ENCODE measurements at places on chromosomes 7 and 10. TPM values are rescaled to one million over a fixed set of nuclear protein-coding genes. Genes with fewer than 3 reads are reported as not detected.

GRCh38 chr10:11338160-11338844, 273.1 kb downstream of the USP6NL start:
- DNase-seq = no peak
- no peaks in the 10 kb centered on the region for H3K27me3 ChIP-seq
- H3K27ac ChIP-seq = no peak overlapping the region
- H3K4me1 ChIP-seq = no peaks in the 10 kb centered on the region
- no peak overlapping the region for H3K4me3 ChIP-seq

DNA sequence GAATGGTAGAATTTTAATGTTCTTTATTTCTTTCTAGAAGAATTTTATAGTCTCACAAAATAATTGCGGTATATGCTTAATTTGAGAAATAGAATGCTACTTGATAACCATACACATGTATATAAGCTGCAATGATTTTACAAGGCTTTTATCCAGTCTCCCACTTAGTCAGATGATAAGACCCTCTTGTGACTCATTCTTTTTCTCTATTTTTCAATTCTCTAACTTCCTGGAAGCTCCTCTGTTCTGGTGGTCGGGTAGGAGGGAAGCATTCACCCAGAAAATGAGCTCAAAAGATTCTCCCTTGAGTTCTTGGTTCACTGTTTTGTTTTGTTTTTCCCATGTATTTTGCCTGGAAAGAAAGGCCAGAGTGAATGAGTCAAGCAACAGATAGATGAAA, 546.6 kb downstream of the INHBA start:
- no peak overlapping the region for H3K27ac ChIP-seq
- no peaks in the 10 kb centered on the region for H3K4me1 ChIP-seq
- H3K27me3 ChIP-seq = no peaks in the 10 kb centered on the region
- no peak overlapping the region for H3K4me3 ChIP-seq
- no peak for DNase-seq

DNA sequence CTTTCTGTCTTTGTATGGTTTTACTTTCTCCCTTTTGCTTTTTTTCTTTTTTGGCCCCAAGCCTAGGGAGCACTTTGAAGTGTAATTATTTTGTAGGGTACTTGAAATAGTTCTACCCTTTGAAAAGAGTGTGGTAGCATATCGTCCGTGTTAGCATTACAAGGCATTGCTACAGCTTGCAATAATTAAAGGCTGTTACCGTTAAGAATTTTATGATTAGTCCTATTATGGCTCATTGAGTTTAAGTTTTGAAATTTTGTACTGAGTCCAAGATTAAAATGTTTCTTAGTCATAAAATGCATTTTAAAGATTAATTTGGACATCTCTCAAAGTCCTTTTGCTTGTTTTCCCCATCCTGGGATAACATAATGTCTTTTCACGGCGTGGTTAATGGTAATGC, 490.0 kb upstream of the LRRN3 start:
- H3K27ac ChIP-seq = no peak overlapping the region
- no peak for DNase-seq
- H3K4me3 ChIP-seq = no peak overlapping the region
- H3K4me1 ChIP-seq = no peaks in the 10 kb centered on the region
- H3K27me3 ChIP-seq = no peaks in the 10 kb centered on the region
- H3K36me3 ChIP-seq = no peaks in the 10 kb centered on the region

DNA sequence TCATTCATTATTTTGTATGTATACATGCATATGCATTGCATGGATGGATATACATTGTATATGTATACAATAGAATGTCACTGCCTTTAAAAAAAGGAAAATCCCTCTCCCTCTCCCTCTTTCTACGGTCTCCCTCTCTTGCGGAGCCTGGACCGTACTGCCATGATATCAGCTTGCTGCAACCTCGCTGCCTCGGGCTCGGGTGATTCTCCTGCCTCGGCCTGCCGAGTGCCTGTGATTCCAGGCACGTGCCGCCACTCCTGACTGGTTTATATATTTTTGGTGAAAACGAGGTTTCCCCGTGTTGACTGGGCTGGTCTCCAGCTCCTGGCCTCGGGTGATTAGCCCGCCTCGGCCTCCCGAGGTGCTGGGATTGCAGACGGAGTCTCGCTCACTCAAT, 24.4 kb downstream of the IPMK start:
- DNase-seq = no peak
- no peaks in the 10 kb centered on the region for H3K27me3 ChIP-seq
- no peak overlapping the region for H3K27ac ChIP-seq
- H3K4me3 ChIP-seq = no peak overlapping the region
- H3K36me3 ChIP-seq = peaks cover 3% of the 10 kb centered on the region
- H3K4me1 ChIP-seq = no peaks in the 10 kb centered on the region

DNA sequence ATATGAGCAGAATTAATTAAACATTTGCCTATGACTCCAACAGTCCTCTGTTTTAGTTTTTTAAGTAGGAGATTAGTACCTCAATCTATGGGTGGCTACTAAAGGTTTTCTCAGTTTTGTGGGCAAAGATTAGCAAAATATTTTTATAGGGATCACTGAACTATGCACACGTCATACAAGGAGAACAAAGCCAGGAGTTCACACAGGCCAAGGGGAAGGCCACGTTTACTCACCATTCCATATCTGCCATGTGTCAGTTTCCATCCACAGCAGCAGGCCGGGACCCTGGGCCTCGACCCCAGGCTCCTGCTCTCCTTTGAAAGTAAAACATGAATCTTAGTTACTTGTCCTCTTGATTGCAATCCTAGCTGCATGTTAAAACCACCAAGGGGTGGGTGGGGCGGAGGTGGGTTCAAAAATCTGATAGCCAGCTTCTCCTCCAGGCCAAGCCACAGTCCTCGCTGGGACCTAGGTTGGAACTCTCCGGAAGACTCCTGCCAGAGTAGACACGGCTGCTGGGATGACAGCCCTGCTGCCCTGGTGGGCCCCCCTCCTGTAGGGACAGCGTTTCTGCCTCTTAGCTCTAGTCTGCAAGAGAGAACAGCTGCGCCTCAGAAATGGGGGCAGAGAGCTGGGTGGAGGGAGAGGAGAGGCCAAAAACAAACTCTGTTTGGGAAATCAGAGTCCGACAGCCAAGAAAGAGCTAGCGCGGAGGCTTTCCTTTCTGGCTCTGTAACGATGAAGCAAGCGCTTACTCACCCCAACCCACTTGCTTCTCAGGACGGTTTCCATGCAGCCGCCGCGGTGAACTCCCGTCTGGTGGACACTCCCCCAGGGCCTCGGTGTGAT, 35.6 kb downstream of the PITRM1 start:
- no peak overlapping the region for H3K27ac ChIP-seq
- no peaks in the 10 kb centered on the region for H3K27me3 ChIP-seq
- H3K4me3 ChIP-seq = no peak overlapping the region
- DNase-seq = no peak

- H3K27ac ChIP-seq = no peak overlapping the region
- H3K36me3 ChIP-seq = no peaks in the 10 kb centered on the region
- DNase-seq = no peak
- H3K4me3 ChIP-seq = no peak overlapping the region
- no peaks in the 10 kb centered on the region for H3K27me3 ChIP-seq
Observed at GRCh38 chr7:106736123-106736507, 75.2 kb upstream of the CCDC71L start.

The ABI1 gene
- polyA plus RNA-seq = 53.0 TPM

The AZGP1 gene
- 8.3 TPM for polyA plus RNA-seq

The PDCD4 gene
- polyA plus RNA-seq = 346 TPM

The ZFAND4 gene
- 11.7 TPM for polyA plus RNA-seq

Measured in small intestine (tissue), 16 donors.